Ascending aorta (tissue), 2 donors: ENCODE measurements at places on chromosomes 12 and 14.

DNA sequence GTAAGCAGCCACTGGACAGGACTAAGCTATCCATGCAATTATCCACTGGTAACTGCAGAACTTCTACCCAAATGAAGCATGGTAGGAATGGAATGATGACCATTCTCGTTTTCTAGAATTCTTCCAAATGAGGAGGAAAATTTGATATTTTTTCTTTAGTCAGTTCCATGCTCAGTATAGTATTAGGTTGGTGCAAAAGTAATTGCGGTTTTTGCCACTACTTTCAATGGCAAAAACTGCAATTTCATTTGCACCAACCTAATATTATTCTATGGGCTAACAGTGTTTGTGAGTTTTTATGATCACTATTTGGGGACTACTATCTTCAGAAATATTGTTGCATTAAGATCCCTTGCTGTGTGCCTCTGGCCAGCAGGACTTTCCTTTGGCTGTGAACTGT lies 42.9 kb upstream of the PELI2 start:
- no peak for DNase-seq
- no peak overlapping the region for H3K4me3 ChIP-seq

- H3K36me3 ChIP-seq, result no peaks in the 10 kb centered on the region
- no peak overlapping the region for H3K4me3 ChIP-seq
- H3K27me3 ChIP-seq, result no peaks in the 10 kb centered on the region
- no peak overlapping the region for H3K27ac ChIP-seq
- no peaks in the 10 kb centered on the region for H3K4me1 ChIP-seq
These were observed 46.5 kb upstream of the TSPAN11 start for GRCh38 chr12:30880061-30880460.

- DNase-seq, result no peak
- H3K4me3 ChIP-seq, result peak within 1 kb of the TSS; percentile 68
- no peak within 1 kb of the TSS for H3K27ac ChIP-seq
- H3K36me3 ChIP-seq, result no peaks in the 10 kb centered on the region
These were observed at the start of gene TRPV4 for GRCh38 chr12:109833307-109834189. Gene TRPV4 (minus strand): TSS chr12:109833398. CDS start chr12:109814796, 18,602 bp downstream.

GRCh38 chr12:124032265-124032886 lies 59.4 kb downstream of the ZNF664 start:
- H3K4me1 ChIP-seq, result peaks cover 8% of the 10 kb centered on the region
- no peaks in the 10 kb centered on the region for H3K36me3 ChIP-seq
- H3K27ac ChIP-seq, result no peak overlapping the region
- H3K27me3 ChIP-seq, result no peaks in the 10 kb centered on the region

DNA sequence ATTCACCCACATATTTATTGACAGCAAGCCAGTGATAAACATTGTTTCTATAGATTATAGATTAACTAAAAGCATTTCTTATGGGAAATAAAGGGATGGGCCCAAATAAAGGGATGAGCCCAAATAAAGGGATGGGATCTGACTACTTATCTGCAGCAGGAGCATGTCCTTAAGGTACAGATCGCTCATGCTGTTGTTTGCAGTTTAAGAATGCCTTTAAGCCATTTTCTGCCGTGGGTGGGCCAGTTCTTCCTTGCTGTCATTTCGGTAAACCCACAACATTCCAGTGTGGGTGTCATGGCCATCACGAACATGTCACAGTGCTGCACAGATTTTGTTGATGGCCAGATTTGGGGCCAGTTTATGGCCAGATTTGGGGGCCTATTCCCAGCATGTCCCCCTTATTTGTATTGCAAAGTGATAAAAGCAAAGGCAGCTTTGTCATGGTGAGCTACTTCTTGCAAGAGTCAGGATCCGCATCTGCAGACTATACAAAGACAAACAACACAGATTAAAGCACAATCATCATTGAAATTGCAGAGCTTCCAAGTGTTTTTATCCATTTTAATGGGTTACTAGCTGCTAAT lies 700.7 kb downstream of the LRFN5 start:
- H3K36me3 ChIP-seq, result no peaks in the 10 kb centered on the region
- no peaks in the 10 kb centered on the region for H3K4me1 ChIP-seq
- H3K4me3 ChIP-seq, result no peak overlapping the region
- DNase-seq, result no peak
- H3K27me3 ChIP-seq, result no peaks in the 10 kb centered on the region
- H3K27ac ChIP-seq, result no peak overlapping the region

DNA sequence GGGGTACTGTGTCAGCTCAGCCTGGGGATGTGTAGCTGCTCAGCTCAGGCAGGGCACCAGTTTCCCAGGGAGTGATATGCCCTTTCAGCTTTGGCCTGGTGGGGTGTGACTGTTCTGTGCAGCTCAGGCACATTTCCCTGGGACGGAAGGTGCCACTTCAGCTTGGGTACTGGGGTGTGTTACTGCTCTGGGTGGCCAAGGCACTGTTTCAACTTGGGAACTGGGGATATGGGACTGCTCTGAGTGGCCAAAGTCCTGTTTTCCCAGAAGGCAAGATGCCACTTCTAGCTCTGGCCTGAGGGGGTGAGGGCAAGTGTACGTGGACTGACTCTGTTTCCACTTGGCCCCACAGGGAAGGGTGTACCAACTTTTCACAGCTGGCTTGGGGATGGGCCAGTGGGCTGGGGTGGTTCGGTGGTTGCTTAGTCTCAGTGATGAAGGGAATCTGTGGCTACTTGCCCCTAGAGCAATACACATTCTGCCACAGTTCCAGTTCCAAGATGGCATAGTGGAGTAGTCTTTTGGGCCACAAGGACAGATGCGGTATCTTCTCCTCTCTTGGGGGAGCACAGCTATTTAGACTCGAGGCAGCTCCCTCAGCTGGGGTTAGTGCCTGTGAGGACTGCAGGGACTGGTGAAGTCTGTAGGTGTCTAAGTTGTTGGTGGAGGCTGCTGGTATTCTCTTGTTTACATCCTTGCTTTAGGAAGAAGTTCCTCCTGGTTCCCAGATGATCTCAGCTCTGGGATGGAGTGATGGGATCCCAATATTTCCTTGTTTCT lies 26.4 kb downstream of the TBC1D15 start:
- DNase-seq, result no peak
- no peaks in the 10 kb centered on the region for H3K4me1 ChIP-seq
- no peak overlapping the region for H3K27ac ChIP-seq
- H3K36me3 ChIP-seq, result peaks cover 5% of the 10 kb centered on the region
- no peak overlapping the region for H3K4me3 ChIP-seq

DNA sequence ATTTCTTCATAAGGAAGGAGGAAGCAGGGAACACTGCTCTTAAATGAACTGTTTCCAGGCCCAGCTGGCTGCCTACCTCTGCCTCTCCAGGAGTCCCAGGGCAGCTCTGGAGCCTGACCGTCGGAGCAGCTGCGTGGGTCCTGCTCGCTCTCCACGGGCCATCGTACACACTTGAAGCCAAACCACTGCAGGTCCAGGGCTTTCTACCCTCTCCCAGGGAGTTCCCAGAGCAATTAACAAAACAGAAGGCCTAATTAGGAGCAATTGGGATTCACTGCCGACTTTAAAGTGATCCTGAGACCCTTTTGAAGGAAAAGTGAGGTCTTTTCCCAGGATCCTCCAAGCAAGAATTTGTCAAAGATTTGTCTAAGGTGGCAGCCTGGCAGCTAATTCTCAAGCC lies 76.9 kb downstream of the OTX2 start:
- DNase-seq, result no peak
- no peaks in the 10 kb centered on the region for H3K27me3 ChIP-seq
- no peak overlapping the region for H3K27ac ChIP-seq
- H3K4me1 ChIP-seq, result no peaks in the 10 kb centered on the region
- H3K36me3 ChIP-seq, result no peaks in the 10 kb centered on the region

GRCh38 chr12:559906-560455 lies 100.2 kb downstream of the B4GALNT3 start:
- peaks cover 7% of the 10 kb centered on the region for H3K4me1 ChIP-seq
- DNase-seq, result no peak
- no peak overlapping the region for H3K27ac ChIP-seq
- H3K4me3 ChIP-seq, result no peak overlapping the region
- H3K36me3 ChIP-seq, result peaks cover 11% of the 10 kb centered on the region

DNA sequence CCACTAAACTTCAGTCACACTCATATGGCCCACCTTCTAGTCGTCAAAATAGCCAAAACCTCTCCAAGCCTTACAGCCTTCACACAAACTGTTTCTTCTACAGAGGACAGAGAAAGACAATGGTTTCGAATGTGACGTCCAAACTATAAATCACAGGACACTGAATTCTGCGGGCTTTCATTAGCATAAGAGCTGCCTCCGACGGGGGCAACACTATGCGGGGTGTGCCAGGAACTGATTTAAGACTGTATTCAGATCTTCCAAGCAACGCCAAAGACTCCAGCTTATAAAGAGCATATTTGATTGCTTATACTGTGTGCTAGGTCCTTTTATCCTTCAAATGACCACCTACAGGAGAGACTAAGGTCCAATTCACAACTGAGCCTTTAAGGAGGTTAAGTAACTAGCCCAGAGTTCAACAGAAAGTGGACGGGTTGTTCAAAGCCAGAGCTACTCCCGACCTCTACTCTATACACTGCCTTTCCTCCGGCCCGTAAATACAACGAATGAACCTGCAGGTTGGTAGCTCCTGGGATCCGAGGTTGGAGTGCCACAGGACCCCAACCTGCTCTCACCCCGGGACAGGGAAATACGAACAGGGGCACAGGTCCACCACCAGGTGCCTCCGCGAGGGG lies 575 bp downstream of the L2HGDH start:
- no peak for DNase-seq
- H3K27me3 ChIP-seq, result no peaks in the 10 kb centered on the region
- no peaks in the 10 kb centered on the region for H3K36me3 ChIP-seq
- peak overlapping the region; percentile 92 for H3K27ac ChIP-seq
- H3K4me1 ChIP-seq, result no peaks in the 10 kb centered on the region

DNA sequence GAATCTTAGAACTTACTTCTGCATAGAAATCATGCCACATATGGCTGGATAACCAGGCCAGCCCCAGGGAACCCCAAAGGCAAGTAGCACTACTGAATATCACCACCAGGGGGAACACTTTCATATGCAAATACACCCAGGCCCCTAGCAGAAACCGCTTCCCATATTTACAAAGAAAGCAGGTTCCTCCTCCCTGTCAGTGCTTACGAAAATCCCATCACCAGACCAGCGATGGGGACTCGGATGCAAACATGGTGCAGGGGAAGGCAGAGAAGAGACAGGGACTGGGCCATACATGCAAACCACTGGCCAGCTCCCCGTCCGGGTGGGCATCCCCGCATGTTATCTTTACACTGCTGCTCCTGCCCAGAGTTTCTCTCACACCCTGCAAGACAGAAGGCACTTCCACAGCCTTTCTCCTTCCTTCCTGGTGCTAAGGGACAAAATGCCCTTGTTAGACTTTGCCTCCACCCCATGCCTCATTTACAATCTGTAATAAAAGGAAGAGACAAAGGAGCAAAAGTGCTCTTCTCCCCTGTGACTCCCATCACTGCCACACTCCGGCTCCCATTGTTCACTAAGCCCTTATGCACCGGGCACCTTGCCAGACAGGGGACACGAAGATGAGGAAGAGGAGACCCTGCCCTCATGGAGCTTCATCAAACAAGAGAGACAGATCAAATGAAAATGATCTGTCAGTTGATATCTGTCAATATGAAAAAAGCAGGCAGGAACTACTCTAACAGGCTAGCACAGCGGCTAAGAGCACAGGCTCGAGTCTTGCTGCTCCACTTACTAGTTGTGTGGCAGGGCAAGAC lies 62.3 kb downstream of the PTPN21 start:
- H3K27ac ChIP-seq, result no peak overlapping the region
- no peaks in the 10 kb centered on the region for H3K4me1 ChIP-seq
- H3K36me3 ChIP-seq, result peaks cover 24% of the 10 kb centered on the region
- peak; percentile 83 for DNase-seq
- no peak overlapping the region for H3K4me3 ChIP-seq

GRCh38 chr14:60648934-60649874 lies at the start of gene SIX1:
Gene SIX1 (minus strand): TSS chr14:60649477. CDS start chr14:60649189, 288 bp downstream.
- H3K4me3 ChIP-seq, result peak within 1 kb of the TSS; percentile 71
- DNase-seq, result no peak
- no peaks in the 10 kb centered on the region for H3K36me3 ChIP-seq

DNA sequence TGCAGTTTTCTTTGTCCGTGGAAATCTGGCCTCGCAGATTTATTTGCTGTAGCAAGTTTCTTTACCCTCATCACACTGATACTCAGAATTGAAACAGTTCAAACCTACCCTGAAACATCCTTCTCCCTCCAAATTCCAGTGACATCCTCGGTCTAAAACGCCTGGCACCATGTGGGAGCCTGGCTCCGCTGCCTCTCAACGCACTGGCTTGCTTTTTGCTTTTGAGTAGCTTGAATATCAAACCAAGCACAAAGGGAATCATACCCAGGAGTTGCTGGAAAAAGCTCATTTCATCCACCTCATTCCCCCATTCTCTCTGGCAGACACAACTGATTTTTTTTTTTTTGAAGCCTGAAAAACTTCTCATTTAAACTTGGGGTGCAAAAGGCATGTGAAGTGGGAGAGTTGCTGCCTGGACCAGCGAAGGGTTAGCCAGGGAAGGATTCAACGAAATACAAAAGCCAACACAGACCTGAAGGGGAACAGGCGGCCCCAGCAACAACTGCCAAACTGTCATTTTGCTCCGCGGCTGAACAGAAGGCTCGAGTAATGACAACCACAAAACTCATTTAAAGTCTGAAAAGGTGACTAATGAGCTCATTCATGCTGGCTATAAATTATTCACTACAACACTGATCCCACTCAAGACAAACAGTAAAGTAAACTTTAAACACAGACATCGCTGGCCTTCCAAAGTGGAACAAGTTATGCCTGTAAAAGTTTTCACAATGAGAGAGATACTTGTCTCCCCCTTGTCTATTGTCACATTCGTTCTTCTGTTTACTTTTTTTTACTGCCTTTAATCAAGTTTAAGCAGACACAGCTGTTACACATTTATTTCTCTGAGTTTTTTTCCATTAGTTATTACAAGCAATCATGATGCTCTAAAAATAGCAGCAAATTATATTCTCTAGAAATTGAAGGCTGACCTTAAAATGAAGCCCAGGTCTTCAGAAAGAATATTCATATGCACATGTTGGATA lies 12.5 kb upstream of the FOXN3 start:
- peak overlapping the region; percentile 97 for H3K27ac ChIP-seq
- H3K36me3 ChIP-seq, result no peaks in the 10 kb centered on the region
- DNase-seq, result no peak
- no peaks in the 10 kb centered on the region for H3K27me3 ChIP-seq

- peak overlapping the region; percentile 84 for H3K4me3 ChIP-seq
- H3K27ac ChIP-seq, result no peak overlapping the region
- peaks cover 5% of the 10 kb centered on the region for H3K4me1 ChIP-seq
- H3K27me3 ChIP-seq, result no peaks in the 10 kb centered on the region
These were observed 1.9 kb downstream of the BRI3BP start for GRCh38 chr12:124995200-124995961.

- no peaks in the 10 kb centered on the region for H3K27me3 ChIP-seq
- H3K27ac ChIP-seq, result no peak overlapping the region
- peaks cover 11% of the 10 kb centered on the region for H3K4me1 ChIP-seq
- no peak for DNase-seq
- H3K4me3 ChIP-seq, result no peak overlapping the region
These were observed 247.4 kb downstream of the EFCAB11 start for GRCh38 chr14:89707086-89707485.

- no peak for DNase-seq
- H3K4me1 ChIP-seq, result no peaks in the 10 kb centered on the region
- H3K4me3 ChIP-seq, result no peak overlapping the region
- H3K27me3 ChIP-seq, result no peaks in the 10 kb centered on the region
- no peaks in the 10 kb centered on the region for H3K36me3 ChIP-seq
These were observed 11.6 kb upstream of the CSRP2 start for GRCh38 chr12:76890151-76891143.
